ENCODE measurements at places on chromosomes 11 and 22. TPM values are rescaled to one million over a fixed set of nuclear protein-coding genes. Genes with fewer than 3 reads are reported as not detected.

SLC22A6 gene
- not detected for total RNA-seq

OR56A1 gene
- not detected for total RNA-seq

NXPE4 gene
- not detected for total RNA-seq

EMID1 gene
- total RNA-seq: not detected

OR10A2 gene
- total RNA-seq: not detected

NAALAD2 gene
- total RNA-seq: not detected
